Dermis microvascular lymphatic vessel endothelial cell (primary cell): ENCODE measurements at places on chromosomes 3 and 15. TPM values are rescaled to one million over a fixed set of nuclear protein-coding genes. Genes with fewer than 3 reads are reported as not detected.

The KBTBD12 gene
- total RNA-seq = not detected in 2 replicates

The FANCD2OS gene
- total RNA-seq = not detected in 2 replicates

The RNU6-1 gene
- total RNA-seq = not detected in 2 replicates

DNA sequence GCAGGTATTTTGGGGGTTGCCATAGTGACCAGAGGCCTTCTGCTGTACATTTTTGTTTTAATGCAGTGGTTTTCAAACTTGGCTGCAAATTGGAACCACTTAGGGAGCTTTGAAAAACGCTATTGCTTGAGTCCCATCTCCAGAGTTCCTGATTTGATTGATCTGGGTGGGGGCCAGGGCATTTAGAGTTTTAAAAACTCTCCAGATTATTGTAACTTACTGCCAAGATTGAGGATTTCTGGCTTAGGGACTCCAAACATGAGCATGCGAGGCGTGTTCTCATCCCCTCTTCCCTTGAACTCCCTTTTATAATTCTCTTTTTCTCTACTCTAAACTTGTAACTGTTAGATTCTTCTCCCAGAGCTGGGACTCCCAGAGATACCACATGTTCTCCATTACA lies 340.8 kb upstream of the SUCLG2 start:
- DNase-seq = no peak

- peak; percentile 62 for DNase-seq
Measured at GRCh38 chr15:78069052-78069414, 8.5 kb downstream of the TBC1D2B start.

DNA sequence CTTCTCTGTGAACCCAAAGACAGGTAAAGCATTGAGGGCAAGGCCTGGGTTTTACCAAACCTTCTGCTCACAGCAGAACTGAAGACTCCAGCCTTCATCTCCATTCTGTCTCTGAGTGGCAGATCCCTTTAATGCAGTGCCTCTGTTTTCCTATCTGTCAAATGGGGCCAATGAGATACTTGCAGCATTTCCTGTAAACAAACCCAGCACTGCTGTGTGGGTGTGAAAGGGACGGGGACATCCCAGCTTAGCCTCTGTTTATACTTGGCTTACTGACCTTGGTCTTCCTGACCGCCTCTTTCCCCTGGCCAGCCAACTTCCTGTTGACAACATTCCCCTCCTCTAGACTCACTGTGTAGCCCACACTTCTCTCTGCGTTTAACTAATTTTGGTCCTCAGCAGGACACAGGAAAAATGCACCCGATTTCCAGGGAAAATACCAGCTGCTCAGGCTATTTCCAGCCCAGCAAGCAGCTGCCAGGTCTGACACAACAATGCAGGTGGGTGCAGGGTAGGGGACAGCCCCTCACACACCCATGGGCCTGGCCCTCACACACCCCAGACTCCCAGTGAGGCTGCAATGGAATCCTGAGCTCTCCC lies 105.9 kb upstream of the HERC1 start:
- peak; percentile 99 for DNase-seq

DNA sequence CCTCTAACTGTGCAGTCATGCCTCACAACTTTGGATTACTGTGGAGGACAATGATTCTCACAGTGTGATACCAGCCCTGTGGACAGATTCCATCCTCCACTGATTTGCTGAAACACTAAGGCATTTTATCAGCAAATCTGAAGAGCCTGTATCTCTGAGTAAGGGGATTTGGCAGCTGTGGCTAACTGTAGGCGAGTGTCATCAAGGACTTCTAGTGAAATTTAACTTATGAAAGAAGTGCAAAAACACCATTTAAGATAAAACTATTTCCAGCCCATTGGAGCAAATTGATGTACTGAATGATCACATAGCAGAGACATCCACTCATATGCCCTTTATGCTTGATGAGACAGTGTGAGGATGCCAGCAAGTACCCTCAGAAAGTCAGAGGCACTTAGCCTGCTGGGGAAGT lies 13.9 kb upstream of the TMPRSS7 start:
- no peak for DNase-seq

DNA sequence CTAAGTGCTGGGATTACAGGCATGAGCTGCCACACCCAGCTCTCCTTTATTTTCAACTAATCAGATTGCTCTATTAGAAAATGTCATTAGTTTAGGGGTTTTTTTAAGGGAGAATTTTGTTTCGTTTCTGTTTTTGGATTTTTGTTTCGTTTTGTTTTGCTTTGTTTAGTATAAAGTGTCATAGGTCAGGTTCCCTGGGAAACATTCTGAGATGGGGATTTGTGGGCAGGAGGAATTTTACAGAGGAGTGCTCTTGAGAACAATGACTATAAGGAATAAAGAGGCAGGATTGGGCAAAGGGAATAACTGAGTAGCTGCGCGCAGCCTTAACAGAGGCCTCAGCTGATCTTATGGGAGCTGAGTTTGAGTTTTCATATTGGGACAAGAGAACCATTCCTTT lies 86.8 kb upstream of the NR2F2 start:
- no peak for DNase-seq
